ENCODE measurements at places on chromosomes 6 and 20.

- DNase-seq = no peak
Measured at GRCh38 chr6:152233547-152234320, 403.4 kb downstream of the SYNE1 start.

DNA sequence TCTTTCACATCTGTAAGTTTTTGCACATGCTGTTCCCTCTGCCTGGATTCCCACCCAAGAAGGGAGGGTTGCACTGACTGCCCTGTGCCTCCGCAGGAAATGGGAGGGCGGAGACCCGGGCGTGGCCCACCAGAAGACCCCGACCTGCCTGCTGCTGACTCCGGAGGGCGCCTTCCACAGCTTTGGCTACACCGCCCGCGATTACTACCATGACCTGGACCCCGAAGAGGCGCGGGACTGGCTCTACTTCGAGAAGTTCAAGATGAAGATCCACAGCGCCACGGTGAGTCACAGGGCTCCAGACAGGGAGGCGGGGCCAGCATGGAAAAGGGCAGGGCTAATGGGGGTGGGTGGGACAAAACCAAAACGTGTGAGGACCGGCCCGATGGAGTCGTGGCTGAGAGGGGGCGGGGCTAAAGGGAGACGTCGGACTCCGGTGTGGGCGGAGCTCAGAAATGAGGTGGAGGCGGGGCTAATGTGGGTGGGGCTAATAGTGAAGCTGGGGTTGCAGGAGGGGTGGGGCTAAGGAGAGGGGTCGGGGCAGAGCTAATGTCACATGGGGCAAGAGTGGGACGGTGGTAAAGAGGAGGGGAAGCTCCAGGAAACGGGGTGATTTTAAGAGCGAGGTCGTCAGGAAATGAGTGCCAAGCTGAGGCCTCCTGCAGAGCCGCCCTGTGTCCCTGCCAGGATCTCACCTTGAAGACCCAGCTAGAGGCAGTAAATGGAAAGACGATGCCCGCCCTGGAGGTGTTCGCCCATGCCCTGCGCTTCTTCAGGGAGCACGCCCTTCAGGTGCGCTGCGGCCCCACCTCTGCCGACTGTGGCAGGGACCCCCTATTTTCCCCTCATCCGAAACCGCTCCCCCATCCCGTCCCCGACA lies 12.6 kb downstream of the HSPA12B start:
- peak; percentile 76 for DNase-seq

GRCh38 chr6:14762077-14762476 lies 483.8 kb upstream of the JARID2 start:
- no peak for DNase-seq

- no peak for DNase-seq
Measured at GRCh38 chr6:153104220-153104619, 26.9 kb downstream of the RGS17 start.

DNA sequence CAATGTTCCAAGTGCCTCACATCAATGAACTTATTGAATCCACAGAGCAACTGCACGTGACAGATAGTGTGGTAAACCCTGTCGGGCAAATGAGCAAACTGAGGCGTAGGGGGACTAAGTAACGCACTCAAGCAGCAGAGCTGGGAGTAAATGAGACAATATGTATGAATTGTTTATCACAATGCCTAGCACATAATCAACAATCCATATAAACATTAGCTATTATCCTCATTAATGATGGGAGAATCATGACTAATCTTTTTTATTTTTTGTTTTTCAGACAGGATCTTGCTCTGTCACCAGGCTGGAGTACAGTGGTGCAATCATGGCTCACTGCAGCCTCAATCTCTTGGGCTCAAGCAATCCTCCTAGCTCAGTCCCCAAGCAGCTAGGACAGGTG lies 43.9 kb upstream of the B4GALT5 start:
- no peak for DNase-seq

- no peak for DNase-seq
Measured at GRCh38 chr20:33334111-33334510, 51.1 kb downstream of the BPIFB1 start.

GRCh38 chr6:121647905-121648304 lies 212.5 kb downstream of the GJA1 start:
- no peak for DNase-seq

DNA sequence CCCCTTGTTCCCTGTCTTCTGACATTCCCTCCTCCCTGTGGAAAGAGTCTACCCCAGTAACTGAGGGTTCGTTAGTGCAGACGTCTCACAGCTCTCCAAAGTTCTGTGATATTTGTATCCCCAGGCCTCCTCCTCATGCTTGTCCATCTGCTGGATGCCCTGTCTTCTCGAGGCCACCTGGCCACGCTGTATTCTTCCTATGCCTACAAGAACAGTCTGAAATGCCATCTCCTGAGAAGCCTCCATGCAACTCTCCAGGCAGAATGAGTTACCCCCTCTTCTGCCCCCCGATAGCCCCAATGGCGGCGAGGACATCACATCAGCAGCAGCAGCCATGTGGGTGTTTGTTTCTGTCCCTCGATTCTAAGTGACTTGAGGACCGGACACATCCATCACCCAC lies 9.3 kb downstream of the ULBP2 start:
- DNase-seq = no peak

DNA sequence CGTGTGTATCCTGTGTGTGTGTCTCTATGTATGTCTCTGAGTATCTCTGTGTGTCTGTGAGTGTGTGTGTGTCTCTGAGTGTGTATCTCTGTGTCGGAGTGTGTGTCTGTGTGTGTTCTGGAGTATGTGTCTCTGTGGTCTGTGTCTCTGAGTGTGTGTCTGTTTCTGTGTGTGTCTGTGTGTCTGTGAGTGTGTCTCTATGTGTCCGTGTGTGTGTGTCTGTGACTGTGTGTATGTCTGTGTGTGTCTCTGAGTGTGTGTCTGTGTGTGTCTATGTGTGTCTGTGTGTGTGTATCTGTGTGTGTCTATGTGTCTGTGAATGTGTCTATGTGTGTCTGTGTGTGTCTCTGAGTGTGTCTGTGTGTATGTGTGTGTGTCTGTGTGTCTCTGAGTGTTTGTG lies 73.4 kb downstream of the SRC start:
- DNase-seq = no peak

DNA sequence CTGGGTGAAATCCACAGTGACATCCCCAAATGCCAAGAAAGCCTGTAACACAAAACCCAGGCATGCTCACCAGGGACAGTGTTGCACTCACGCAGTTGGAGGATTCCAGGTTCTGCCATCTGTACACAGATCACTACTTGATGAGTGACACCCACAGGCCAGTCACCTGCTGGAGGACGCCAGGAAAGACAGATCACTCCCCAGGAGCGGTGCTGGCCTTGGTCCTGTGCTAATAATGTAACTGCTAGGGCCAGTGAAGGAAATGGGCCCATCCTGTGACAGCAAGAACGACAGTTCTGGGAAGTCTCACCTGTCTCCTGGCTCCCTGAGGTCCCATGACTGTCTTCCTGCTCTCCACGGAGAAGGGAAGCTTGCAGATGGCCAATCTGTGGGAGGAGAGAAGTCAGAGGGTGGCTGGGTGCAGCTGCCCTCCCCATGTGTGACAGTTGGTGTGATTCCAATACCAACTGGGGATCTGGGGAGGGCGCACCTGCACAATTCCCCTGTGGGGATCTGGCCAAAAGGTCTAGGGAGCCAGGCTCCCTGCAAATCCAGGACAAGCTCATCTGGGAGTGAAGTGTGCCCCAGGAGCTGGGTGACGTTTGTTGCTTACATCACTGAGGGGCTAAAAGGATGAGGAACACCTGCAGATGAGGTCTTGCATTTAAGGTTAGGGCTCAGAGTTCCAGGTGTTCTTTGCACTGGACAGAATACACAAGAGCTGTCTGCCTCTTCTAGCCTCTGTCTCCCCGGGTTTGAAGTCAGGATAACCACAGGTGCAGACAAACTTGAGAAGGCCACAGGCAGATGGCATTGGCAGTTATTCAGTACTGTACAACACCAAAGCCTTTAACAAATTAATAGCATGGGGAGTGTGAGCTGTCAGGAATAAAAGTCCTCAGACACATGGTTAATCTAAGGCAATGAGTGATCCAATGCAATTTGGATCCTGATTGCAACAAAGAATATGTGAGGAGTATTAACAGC lies 10.3 kb downstream of the ZNF337 start:
- DNase-seq = no peak

DNA sequence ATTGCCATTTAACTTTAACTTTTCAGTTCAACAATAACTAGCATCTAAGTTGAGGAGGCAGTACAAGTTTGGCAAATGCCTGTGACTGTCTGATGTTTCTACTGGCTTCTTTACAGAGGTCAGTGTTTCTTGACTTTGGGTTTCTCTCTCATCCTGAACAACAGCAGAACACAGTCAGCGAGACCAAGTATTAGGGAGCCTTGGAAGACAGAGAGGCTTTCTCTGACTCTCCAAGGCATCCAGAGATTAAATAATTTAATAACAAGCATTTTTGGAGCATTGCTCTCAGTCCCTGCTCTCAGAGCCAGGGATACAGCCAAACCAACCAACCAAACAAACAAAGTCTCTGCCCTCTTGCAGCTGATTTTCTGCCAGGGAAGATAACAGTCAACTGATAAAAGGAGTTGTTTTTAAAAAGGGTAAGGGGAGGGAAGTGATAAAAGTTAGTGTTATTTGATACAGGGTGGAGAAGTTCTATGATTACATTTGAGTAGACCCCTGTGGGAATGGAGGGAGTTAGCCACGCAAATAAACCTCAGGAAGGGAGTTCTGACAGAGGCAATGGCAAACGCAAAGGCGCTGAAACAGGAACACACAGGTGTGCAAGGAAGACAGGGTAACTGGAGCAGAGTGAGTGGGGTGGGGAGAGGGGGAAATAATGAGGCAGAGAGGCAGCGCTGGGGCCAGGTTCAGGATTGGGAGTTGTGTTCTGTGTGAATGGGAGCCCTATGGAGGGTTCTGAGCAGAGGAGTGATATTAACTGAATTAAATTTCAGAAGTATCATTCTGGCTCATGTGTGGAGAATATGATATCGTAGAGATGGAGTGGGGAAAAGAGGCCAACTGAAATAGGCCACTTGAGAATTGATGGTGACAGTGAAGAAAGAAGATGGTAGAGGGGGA lies 55.2 kb downstream of the SEL1L2 start:
- no peak for DNase-seq

DNA sequence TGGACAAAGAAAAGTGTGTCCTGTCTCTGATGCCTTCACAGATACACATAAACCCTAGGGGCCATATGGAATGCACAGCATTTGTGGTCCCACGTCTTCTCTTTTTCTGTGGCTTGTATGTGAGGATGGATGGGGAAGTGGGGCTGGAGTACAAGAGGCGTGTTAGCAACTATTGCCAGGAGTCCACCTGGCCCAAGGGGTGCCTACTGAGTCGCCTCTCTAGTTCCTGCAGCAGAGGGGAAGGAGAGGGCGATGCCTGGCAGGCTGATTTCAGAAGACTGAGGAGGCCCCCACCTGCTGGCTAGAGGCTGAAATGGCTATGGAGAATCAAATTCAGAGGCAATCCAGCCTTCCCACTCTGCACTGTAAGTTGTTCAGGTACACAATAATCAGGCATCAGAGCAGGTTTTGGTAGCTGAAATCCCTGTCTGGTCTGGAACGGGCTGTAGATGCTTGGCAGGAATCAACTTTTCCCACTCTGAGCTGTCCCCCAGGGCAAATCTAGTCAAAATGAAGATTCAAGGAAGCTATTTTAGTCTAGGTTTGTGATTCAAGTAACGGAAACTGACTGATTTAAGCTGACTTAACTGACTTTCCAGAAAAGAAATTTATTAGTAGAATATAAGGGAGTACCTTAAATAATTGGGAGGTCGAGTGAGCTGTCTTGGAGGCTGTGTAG lies 14.9 kb upstream of the PPARD start:
- peak; percentile 87 for DNase-seq

DNA sequence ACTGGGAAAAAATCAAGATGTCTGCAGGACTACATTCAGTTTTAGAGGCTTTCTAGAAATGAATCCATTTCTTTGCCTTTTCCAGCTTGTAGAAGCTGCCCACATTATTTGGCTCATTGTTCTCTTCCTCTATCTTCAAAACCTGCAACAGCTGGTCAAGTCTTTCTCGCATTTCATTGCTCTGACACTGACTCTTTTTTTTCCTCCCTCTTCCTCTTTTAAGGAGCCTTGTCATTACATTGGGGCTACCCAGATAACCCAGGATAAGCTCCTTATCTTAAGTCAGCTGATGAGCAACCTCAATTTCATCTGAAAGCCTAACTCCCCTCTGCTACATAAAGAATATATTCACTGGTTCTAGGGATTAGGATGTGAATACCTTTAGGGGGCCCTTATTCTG lies 53.2 kb upstream of the CEP162 start:
- DNase-seq = no peak

DNA sequence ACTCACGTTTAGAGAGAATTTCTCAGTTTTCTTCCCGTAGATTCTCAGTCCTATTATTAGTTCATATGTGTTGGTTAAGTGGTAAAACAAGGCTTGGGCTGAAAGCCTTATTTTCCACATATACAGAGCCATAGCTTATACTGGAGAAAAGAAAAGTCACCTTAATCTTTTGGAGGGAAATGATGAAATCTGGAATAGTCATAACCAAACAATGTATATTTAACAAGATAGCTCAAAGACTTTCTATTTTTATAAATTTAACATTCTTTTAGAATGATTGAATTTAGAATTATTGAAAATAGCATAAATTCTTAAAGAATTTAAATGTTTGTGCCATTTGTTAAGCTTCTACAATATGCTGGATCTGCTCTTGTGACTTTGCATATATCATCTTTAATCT lies 85.8 kb downstream of the CDKAL1 start:
- no peak for DNase-seq

GRCh38 chr6:146795479-146796133 lies 196.8 kb downstream of the ADGB start:
- DNase-seq = no peak

- DNase-seq = no peak
Measured at GRCh38 chr20:47295129-47295813, 61.2 kb downstream of the ZMYND8 start.

DNA sequence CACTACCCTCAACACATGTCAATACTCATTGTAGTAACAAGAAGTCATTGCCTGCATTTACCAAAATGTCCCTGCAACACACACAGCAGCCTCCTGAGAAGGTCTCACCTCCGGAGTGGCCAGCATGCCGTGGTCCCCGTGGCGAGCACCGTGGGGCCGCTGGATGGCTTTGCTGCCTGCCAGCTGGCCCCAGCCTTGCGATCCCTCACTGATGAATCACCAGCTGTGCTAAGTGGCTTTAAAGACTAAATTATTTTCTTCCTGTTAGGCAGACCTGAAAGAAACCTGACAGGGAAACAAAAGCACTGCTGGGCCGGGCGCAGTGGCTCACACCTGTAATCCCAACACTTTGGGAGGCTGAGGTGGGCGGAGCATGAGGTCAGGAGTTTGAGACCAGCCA lies 306.7 kb downstream of the CDH4 start:
- DNase-seq = no peak

GRCh38 chr20:16419138-16419715 lies 154.0 kb downstream of the KIF16B start:
- DNase-seq = no peak

- no peak for DNase-seq
Measured at GRCh38 chr6:166658115-166658791, 31.2 kb upstream of the RPS6KA2 start.

Measured in HT-29 (cell line).